NCI-H1417 treated with DMSO at 0.1 percent for 48 hours (cell line): ENCODE measurements at places on chromosomes 13 and 19.

- DNase-seq = no peak
These were observed 67.7 kb upstream of the TM9SF2 start for GRCh38 chr13:99433543-99434075.

GRCh38 chr19:46919324-46919723 is 58.5 kb downstream of the ARHGAP35 start:
- DNase-seq = no peak

DNA sequence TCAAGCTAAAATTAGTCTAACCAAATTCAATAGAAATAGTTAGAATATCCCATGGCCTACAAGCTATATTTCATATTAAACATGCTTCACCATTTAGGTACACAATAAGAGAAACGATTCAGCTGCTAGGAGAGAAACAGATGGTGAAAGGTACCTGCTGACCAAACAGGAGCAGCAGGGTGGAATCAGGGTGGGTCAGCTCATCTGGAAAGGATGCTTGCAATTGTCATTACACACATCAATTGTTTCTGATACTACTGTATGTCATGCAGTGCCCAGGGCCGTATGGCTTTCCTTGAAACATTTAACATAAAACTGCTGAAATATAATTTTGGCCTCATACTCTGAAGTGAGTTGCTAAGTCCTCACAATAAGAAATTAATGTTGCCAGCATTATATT is 776.0 kb downstream of the DACH1 start:
- DNase-seq = peak; percentile 63

GRCh38 chr13:99164226-99164625 is 36.4 kb upstream of the UBAC2 start:
- no peak for DNase-seq

- DNase-seq = no peak
These were observed 412.0 kb downstream of the FGF14 start for GRCh38 chr13:101989798-101990350.

GRCh38 chr19:326871-327270 is 17.7 kb downstream of the MIER2 start:
- DNase-seq = no peak

DNA sequence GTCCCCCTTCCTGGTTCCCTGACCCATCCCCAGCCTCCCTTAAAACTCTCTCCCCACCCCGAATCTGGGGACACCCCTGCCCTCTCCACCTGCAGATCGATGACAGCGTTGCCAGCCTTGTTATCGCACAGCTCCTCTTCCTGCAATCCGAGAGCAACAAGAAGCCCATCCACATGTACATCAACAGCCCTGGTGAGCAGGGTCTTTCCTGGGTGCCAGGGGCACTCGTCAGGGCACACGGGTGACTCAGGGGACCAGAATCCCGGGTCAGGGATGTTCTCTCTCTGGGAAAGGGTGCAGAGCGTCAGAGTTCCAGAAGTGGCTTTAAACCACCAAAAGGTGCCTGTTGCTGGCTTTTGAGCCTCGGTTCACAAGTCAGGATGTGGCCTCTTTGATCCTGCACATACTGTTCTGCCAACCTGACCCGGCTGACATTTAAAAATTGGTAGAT is 1.0 kb downstream of the CLPP start:
- no peak for DNase-seq

- no peak for DNase-seq
These were observed 30.3 kb downstream of the OXGR1 start for GRCh38 chr13:96963786-96964475.

DNA sequence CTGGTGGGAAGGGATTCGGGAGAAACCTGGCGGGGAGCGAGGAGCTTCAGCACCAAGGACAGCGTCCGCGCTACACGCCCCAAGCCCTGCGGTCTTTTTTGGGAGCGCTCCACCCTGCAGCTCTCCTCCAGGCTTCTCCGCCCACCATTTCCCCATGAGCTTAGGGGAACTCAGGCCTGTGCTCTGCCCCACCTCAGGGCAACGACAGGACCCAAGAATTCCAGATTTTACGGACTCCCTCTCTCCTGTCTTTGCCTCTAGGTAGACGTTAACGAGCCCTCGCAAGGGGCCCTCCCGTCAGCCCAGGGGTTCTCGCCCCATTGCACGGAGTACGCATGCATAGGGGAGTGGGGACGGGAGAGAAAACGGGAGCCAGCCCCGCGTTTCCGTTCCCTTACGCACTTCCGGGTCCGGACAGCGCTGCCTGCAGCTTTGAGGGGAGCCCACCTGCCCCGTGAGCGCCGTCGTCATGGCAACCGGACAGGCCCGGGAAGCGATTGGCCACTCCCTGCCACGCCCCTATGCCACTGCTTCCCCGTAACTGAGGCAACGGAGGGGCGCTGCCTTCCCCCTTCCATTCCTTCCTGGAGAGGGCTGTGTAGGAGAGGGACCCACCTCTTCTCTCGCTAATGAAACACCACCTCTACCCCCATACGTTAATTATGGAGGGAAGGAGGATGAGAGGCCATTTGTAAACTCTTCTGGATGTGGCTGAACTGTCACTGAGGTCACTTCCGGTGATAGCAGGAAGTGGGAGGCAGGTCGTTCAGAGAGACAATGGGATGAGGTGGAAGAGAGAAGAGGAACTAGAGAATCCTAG is 20.8 kb downstream of the NOVA2 start:
- DNase-seq = no peak

GRCh38 chr13:93948162-93948922 is 531.1 kb downstream of the DCT start:
- peak; percentile 53 for DNase-seq

DNA sequence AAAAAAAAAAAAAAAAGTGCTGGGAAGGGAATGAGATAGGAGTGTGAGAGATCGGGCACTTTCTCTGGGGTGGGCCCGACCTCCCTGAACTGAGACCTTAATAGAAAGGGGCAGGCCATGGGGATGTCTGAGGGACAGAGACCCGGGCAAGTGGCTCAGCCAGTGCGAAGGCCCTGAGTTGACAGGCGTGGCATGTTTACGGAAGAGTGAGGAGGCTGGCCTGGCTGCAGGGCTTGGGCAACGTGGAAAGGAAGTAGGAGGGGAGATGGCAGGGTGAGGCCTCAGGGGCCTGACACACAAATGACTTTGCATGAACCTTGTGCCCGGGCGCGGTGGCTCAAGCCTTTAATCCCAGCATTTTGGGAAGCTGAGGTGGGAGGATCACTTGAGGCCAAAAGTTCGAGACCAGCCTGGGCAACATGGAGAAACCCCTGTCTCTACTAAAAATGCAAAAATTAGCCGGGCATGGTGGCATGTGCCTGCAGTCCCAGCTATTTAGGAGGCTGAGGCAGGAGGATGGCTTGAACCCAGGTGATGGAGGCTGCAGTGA is 13.9 kb downstream of the FCHO1 start:
- DNase-seq = no peak

GRCh38 chr13:77701305-77701704 is 3.8 kb downstream of the SLAIN1 start:
- no peak for DNase-seq

GRCh38 chr19:24033963-24034342 is 53.0 kb upstream of the ZNF254 start:
- peak; percentile 13 for DNase-seq

DNA sequence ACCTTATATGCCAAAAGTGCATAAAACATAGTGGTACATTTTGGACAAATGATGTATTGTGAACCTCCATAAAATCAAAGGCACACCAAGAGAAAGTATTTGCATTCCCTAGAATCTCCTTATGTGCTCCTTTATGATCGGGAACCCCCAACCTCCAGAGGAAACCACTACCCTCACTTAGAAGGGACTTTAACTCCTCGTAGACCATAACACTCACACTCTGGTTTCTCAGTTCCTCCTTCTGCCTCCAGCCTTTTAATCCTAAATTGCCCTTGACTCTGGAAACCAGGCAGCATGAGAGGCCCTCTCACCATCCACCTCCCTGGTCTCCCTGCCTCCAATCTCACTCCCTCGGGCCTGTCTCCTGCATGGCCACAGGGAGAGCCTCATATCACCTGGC is 9.8 kb upstream of the KCNN4 start:
- no peak for DNase-seq

DNA sequence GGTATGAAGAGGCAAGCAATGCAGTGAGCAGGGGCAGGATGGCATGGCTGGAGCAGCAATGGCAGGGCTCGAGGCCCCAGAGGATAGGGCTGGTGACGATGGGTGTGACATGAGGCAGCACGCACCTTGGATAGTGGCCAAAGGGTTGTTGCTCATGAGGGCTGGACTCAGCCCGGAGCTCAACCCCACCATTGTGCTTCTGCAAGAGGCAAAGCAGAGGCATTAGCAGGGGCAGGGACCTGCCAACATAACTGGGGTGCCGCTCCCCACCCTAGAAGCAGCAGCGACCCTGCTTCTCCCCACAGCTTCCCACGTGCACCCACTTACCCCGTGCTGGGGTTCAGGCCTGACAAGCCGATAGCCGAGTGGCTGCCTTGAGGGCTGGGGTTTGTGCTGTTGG is 15.8 kb downstream of the ZNF574 start:
- no peak for DNase-seq

DNA sequence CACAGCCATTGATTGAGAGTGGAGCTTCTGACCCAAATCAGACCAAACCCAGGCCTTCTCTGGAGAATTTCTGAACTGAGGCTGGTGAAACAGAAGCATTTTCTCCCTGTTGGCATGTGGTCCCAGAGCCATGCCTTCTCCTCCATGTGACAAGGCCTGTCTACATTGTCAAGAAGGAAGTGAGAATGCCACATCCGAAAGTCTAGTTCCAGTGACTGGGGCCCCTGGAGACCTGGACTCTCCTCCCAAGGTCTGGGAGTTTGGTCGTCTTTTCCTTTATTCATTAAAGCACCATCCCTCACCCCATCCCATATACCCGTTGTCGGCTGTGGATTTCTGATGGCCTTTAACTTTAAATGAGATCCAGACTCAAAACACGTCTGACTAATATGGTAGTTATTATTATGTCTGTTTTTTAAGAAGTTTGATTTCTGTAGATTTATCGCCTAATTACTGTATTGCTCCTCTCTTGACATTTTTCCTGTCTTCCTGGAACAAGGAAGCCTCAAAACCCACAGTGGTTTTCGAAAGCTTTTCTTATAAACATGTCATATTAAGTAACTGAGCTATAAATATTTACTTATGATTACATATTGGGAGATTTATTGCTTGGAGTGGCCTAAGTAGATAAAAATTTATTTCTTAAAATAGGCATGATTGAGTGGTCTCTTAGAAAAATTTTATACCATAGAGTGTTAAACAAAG is 128.3 kb upstream of the FRY start:
- no peak for DNase-seq
